ENCODE measurements at places on chromosomes 5 and 9. TPM values are rescaled to one million over a fixed set of nuclear protein-coding genes. Genes with fewer than 3 reads are reported as not detected.

GRCh38 chr9:5951686-5952211, 61.1 kb downstream of the MLANA start:
- no peak overlapping the region for H3K27ac ChIP-seq

DNA sequence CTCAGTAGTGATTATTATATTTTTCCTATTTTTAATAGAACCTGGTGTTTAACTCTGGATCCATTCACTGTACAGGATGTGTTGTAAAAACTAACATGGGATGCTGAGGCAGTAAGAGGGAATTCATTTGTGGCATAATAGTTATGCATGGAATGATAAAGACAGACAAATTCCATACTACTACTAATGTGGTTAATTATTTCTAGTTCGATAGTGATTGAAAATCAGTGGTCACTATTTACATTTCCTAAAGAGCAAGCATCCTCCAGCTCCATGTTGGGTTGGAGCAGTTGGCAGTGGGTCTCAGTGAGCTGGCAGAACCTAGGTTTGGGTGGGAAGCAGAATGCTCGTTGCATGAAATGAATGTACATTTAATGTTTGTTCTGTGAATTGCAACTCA, 122.6 kb downstream of the SAXO1 start:
- DNase-seq, result no peak
- H3K4me1 ChIP-seq, result no peaks in the 10 kb centered on the region
- H3K27me3 ChIP-seq, result no peaks in the 10 kb centered on the region
- no peaks in the 10 kb centered on the region for H3K36me3 ChIP-seq

- no peaks in the 10 kb centered on the region for H3K27me3 ChIP-seq
- H3K36me3 ChIP-seq, result no peaks in the 10 kb centered on the region
These were observed 36.9 kb upstream of the PIP5K1B start for GRCh38 chr9:68668127-68668526.

Gene GMCL2
- polyA plus RNA-seq, result not detected

DNA sequence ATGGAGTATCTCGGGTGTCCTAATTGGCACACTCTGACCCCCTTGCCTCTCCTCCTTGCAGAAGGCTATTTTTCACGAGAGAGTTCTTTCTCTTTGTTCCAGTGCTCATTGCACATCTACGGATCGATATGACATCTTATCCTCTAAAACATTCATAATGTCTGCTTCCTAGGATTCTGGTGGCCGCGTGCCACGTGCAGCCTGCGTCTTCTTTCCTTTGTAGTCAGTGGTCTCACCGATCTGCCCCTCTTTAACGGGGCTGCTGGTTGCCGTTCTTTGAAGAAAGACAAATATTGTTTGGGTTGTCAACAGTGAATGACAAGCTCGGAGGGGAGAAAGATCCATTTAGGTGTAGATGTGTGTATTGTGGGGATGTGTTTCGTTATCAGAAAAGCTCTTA, 252.4 kb upstream of the WWC1 start:
- no peaks in the 10 kb centered on the region for H3K4me1 ChIP-seq
- no peak overlapping the region for H3K27ac ChIP-seq
- no peaks in the 10 kb centered on the region for H3K36me3 ChIP-seq
- H3K27me3 ChIP-seq, result no peaks in the 10 kb centered on the region

Gene ZCCHC9
- 6.8 TPM for polyA plus RNA-seq

- H3K27ac ChIP-seq, result peak overlapping the region; percentile 99
- peak; percentile 82 for DNase-seq
- no peak overlapping the region for H3K4me3 ChIP-seq
- peaks cover 11% of the 10 kb centered on the region for H3K36me3 ChIP-seq
These were observed 27.4 kb downstream of the PTPA start for GRCh38 chr9:129138476-129139232.

DNA sequence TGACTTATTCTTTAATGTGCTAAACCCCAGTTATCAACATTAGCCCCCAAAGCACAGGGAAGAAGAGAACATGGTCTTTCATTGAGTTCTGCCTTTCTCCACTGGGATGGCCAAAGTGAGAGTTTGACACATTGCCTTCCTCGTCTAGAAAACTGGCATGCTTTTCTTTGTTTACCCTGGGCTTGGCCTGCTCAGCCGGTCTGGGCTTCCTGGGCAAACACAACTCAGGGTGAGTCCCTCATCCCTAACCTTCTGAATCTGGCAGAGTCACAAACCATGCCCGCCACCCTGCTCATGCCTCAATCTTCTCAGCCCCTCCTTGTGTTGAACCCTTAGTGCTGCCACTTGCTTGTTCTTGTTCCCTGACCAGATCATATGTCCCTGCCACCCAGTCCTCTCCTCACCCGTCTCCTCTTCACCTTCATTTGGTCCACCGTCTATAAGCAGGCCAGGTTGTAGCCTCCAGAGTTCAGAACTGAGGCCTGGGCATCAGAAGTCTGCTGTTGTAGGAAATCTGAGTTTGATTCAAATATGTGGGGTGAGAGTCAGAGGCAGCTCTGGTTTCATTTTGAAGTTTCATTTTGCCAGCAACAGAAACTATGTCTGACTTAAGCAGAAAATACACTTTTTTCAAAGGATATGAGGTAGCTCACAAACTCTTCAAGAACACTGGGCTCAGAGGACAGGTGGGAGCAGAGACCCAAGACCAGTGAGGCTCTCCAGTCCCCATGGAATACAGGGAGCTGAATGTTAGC, 217.6 kb downstream of the NDUFS4 start:
- peaks cover 13% of the 10 kb centered on the region for H3K4me1 ChIP-seq
- no peaks in the 10 kb centered on the region for H3K36me3 ChIP-seq
- H3K27me3 ChIP-seq, result no peaks in the 10 kb centered on the region
- no peak overlapping the region for H3K4me3 ChIP-seq
- H3K27ac ChIP-seq, result no peak overlapping the region

Gene CLK4
- 7.0 TPM for polyA plus RNA-seq

Gene SNCAIP
- polyA plus RNA-seq, result 12.0 TPM

GRCh38 chr9:130327070-130327780, 61.7 kb downstream of the HMCN2 start:
- DNase-seq, result no peak
- peaks cover 2% of the 10 kb centered on the region for H3K27me3 ChIP-seq
- H3K4me3 ChIP-seq, result no peak overlapping the region
